ENCODE measurements at places on chromosomes 5 and 9. TPM values are rescaled to one million over a fixed set of nuclear protein-coding genes. Genes with fewer than 3 reads are reported as not detected.

GRCh38 chr5:72045692-72046091 lies 61.6 kb upstream of the MAP1B start:
- DNase-seq, result no peak

DNA sequence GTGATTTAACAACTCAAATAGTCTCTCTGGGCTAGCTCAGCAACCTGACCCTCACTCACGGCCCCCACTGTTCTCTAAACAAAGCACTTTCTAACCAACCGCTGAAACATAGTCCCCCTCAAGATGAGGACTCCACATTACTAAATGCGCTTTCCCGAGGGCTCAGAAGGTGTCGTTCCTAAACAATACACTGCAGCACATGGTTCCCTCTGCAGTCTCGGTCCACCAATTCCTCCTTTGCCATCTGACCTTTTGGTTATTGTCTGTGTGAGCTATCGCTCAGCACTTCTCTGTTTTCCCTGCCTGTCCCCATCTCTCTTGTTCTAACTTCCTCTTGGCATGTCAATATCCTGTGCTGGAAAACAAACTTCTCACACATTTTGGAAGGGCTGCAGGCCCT lies 7.2 kb downstream of the EPB41L4A start:
- DNase-seq, result no peak

GRCh38 chr9:103514767-103515166 lies 519.6 kb downstream of the CYLC2 start:
- DNase-seq, result no peak

GRCh38 chr5:59790376-59790775 lies 103.2 kb downstream of the PDE4D start:
- DNase-seq, result no peak

DNA sequence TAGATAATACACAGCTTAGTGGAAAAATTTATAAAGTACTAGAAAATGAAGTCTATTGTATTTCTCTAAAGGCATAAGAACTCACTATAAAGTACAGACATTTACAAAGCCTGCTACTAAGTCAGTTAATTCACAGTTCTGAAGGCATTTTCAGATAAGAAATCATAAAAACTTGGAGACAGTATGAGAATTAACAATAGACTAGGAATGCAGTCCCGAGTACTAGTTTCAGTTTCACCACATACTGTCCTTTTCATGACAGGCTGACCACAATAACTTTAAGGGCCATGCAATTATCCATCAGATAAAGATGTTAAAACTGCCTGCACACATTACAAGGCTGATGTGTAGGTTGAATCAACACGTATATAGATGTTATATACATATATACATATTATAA lies 362.6 kb upstream of the SMC2 start:
- DNase-seq, result no peak

- no peak for DNase-seq
These were observed 43.1 kb upstream of the C6 start for GRCh38 chr5:41256400-41256799.

GRCh38 chr5:119583684-119584083 lies 45.7 kb upstream of the FAM170A start:
- DNase-seq, result no peak

- DNase-seq, result no peak
These were observed 104.3 kb upstream of the SIMC1 start for GRCh38 chr5:176133877-176134276.

GRCh38 chr5:154005648-154006047 lies 33.1 kb downstream of the FAM114A2 start:
- no peak for DNase-seq

- no peak for DNase-seq
These were observed 86.1 kb downstream of the EDIL3 start for GRCh38 chr5:84298628-84299027.

DNA sequence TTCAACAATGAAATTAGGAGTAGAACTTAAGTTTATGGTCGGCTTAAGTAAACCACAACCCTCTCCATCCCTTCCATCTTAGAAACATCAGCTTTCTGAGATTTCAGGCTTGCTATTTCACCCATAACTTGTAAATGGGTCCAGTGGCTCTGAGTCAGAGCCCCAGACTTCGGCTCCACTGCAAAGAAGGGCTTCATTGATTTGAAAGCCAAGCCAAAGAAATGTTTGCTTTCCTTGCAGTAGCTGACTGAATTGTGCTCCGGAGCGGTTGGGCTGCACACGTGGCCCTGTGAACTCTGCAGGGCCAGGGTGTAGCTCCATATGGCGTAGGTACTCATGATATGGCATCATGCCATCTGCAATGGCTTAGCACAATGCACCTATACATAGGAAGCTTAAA lies 57.0 kb downstream of the NREP start:
- DNase-seq, result no peak

GRCh38 chr5:6872441-6873160 lies 159.4 kb downstream of the TENT4A start:
- DNase-seq, result no peak

The PAEP gene
- not detected for total RNA-seq

The AGGF1 gene
- total RNA-seq, result 14.7 TPM

The LRRTM2 gene
- 0.17 TPM for total RNA-seq

The FIBCD1 gene
- 0.24 TPM for total RNA-seq

Measured in right cardiac atrium (tissue), 5 donors.